Activated CD4-positive, alpha-beta T cell treated with anti-CD3 and anti-CD28 coated beads, Interleukin-2, amount 50 U/mL, for 24 hours (primary cell): ENCODE measurements at places on chromosomes 5 and 9.

DNA sequence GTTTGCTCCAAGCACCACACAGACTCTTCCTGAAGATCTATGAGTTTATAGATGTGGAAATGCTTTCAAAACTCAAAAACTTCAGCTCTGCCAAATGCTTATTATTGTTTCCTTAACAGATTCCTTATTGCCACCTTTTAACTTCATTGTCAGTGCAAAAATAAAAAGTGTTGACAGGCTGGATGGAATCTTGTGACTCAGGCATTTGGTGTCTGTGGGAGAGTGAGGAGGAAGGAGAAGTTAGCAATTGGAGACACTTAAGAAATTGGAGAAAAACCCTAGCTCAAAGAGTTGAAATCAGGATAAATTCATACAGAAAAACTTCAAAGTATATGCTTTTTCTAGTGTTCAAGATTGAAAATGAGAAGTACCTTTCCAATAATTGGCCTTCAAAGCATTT, 140.6 kb upstream of the PUM3 start:
- no peak for DNase-seq

GRCh38 chr9:91253488-91253887, 108.2 kb downstream of the AUH start:
- peak; percentile 7 for DNase-seq

DNA sequence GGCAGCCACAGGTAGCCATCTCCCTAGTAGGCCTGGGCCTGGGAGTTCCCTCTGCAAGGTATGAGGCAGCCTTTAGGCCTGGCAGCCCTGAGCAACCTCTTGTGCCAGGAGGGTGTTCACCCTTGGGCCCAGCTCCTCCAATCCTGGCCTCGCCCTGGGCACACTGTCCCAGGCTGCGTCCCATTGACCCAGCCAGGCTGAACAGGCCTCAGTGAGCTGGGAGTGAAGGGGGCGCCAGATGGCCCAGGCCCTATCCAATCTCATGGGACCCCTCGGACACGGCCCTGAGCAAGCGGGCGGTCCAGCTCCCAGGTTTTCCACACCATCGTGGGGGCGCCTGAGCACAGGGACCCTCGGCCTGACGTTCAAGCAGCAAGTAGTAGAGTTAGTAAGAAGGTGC, 14.5 kb downstream of the SH3GLB2 start:
- no peak for DNase-seq

DNA sequence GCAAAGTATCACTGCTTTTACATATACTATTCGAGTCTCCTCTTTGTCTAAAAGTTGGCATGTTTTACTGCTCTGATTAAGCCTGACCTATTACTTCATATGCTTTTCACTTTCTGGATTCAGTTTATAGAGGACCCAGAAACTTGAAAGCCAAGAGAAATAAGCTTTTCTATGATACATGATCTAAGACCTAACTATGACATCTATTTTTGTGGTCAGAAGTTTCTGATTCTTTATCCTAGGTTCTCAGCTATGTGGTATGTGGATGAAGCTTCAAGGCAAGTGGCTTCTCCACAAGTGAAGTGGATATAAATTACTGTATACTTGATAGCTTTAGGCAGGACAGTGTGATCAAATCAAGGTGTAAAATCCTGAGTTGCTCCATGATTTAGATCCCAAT, 6.3 kb downstream of the EDIL3 start:
- DNase-seq = no peak

DNA sequence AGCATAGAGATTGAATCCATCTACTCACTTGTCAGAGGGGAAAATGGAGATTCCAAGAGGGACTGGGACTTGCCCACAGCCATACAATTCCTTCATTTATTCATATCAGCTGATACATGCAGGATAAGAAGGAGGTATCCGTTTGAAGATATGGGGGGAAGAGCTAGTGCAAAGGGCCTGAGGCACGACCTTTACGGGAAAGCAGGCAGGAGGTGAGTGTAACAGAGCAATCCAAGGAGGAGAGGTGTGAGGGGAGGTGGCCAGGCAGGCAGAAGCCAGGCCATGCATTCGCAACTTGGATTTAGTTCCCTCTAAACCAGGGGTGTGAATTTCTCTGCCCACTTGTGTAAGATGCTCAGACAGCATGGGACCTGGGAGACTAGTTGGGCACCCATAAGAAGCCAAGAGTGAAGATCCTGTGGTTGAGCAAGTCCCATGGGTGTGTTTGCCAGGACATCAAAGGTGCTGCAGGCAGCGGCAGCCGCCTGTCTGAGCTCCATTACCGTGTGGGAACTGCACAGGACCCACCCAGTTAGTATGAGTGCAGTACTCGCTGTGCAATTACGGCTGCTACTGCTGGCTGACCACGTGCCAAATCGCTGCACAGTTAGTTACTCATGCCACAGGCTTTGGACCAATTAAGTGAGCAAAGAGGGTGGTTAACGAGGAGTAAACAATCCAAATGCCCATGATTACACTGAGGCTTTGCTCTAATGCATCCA, 31.4 kb upstream of the FAT2 start:
- DNase-seq = no peak
